Spinal cord (tissue), 10 donors: ENCODE measurements at places on chromosomes 16 and 17. TPM values are rescaled to one million over a fixed set of nuclear protein-coding genes. Genes with fewer than 3 reads are reported as not detected.

Gene MGAT5B
- 18.1 TPM for total RNA-seq

Gene GAS2L2
- total RNA-seq = 0.69 TPM

Gene ITGAD
- total RNA-seq = not detected

Gene MT1A
- total RNA-seq = not detected

Gene TBC1D3B
- total RNA-seq = 4.0 TPM

Gene SLC39A11
- 15.1 TPM for total RNA-seq

Gene C1QTNF8
- 0.17 TPM for total RNA-seq

Gene EPN3
- 1.3 TPM for total RNA-seq

Gene MRM1
- 2.7 TPM for total RNA-seq
